Activated T-cell treated with anti-CD3 and anti-CD28 coated beads for 48 hours (primary cell): ENCODE measurements at places on chromosomes 16 and 17.

- no peak for DNase-seq
Observed at GRCh38 chr16:65195998-65196397, 74.1 kb upstream of the CDH11 start.

- DNase-seq, result no peak
Observed at GRCh38 chr17:17797119-17797809, 39.5 kb downstream of the SREBF1 start.

- no peak for DNase-seq
Observed at GRCh38 chr16:88578446-88579313, 8.5 kb downstream of the ZC3H18 start.

- no peak for DNase-seq
Observed at GRCh38 chr17:63932721-63933120, 590 bp upstream of the CD79B start.

- DNase-seq, result no peak
Observed at GRCh38 chr17:19345067-19345460, 17.5 kb downstream of the B9D1 start.

DNA sequence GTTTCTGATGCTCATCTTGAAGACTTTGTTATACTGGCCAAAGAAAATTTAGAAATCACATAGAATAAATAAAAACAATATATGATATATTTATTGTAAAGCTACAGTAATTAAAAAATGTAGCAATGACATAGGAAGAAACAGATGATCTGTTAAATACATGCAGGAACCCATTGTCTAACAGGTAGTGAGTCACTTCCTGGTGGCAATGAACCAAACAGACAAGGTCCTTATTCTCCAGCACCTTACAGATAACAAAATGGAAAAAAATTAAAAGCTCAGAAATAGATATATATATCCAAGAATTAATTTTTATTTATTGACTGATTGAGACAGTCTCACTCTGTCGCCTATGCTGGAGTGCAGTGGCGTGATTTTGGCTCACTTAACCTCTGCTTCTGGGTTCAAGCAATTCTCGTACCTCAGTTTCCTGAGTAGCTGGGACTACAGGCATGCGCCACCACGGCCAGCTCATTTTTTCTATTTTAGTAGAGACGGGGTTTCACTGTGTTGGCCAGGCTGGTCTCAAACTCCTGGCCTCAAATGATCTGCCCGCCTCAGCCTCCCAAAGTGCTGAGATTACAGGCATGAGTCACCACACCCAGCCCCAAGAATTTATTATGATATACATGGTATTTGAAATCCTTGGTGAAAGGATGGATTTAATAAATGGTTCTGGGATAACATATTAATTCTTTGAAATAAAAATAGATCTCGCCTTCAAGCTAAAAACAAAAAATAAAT is 7.5 kb downstream of the NETO2 start:
- no peak for DNase-seq

GRCh38 chr17:82348866-82349265 is 10.2 kb upstream of the TEX19 start:
- no peak for DNase-seq

DNA sequence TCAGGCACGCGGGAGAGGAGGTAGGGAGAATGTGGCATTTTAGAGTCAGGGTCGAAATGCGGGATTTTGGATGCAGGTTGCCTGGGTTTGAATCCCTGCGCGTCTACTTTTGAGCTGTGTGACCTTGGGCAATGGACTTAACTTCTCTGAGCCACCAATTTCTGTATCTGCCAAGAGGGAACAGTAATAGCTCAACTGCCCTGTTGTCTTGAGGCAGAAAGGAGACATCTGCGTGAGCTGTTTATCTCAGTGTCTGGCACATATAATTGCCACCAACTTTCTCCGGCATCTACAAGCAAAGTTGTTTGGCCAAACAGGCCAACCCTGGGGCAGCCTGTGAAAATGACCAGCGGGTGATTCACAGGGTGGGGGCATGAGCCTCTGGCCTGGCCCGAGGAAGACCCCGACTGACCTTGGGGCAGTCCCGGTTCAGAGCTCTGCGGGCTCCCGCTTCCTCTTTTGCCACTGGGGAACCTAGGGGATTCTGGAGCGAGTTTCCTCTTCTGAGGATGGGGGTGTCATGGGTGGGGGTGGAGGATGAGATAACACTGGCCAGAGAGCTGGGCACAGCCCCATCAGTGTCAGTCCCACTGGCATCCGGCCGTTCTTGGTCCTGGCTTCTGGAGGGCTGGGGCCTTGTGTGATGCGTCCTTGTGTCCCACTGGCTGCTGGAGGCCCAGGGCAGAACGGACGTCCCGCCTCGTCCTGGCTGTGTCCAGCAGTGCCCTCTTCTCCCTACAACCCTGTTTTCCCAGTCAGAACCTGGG is 1.3 kb downstream of the SNN start:
- DNase-seq, result no peak

GRCh38 chr17:65170839-65171238 is 33.7 kb downstream of the RGS9 start:
- DNase-seq, result no peak

GRCh38 chr17:41638194-41638593 is 13.8 kb upstream of the KRT17 start:
- DNase-seq, result no peak
